ENCODE measurements at places on chromosomes 5 and 9. TPM values are rescaled to one million over a fixed set of nuclear protein-coding genes. Genes with fewer than 3 reads are reported as not detected.

DNA sequence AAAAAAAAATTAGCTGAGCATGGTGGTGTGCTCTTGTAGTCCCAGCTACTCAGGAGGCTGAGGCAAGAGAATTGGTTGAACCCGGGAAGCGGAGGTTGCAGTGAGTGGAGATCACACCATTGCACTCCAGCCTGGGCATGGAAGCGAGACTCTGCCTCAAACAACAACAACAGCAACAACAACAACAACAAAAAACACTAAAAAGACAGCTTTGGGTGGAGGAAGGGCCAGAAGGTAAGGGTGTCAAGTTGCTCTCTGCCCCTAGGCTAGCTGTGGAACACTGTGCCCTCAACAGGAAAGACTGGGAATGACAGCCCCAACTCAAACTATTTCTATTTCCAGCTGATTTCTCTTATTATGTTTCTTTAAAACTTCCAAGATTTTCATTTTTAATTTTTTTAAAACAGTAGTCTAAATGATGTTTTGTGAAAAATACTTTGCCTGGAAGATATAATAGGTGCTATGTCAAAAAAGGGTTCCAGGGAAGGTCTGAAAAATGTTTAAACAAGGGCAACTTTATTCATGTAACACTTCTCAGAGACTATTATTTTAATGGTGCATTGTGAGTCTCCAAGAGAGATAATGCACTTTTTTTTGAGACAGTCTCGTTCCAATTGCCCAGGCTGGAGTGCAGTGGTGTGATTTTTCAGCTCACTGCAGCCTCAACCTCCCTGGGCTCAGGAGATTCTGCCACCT lies 29.9 kb downstream of the CLINT1 start:
- no peak for DNase-seq
- no peak overlapping the region for H3K4me3 ChIP-seq
- no peak overlapping the region for H3K27ac ChIP-seq
- peaks cover 5% of the 10 kb centered on the region for H3K4me1 ChIP-seq
- no peaks in the 10 kb centered on the region for H3K36me3 ChIP-seq
- no peaks in the 10 kb centered on the region for H3K27me3 ChIP-seq

- peak overlapping the region; percentile 60 for H3K27ac ChIP-seq
- no peak overlapping the region for H3K4me3 ChIP-seq
- no peaks in the 10 kb centered on the region for H3K36me3 ChIP-seq
These were observed 288.5 kb upstream of the ANKH start for GRCh38 chr5:15160091-15160490.

GRCh38 chr5:40315126-40315525 lies 364.6 kb upstream of the PTGER4 start:
- H3K27me3 ChIP-seq, result no peaks in the 10 kb centered on the region
- H3K4me1 ChIP-seq, result no peaks in the 10 kb centered on the region
- no peak overlapping the region for H3K27ac ChIP-seq
- no peak overlapping the region for H3K4me3 ChIP-seq
- no peak for DNase-seq
- H3K36me3 ChIP-seq, result no peaks in the 10 kb centered on the region

DNA sequence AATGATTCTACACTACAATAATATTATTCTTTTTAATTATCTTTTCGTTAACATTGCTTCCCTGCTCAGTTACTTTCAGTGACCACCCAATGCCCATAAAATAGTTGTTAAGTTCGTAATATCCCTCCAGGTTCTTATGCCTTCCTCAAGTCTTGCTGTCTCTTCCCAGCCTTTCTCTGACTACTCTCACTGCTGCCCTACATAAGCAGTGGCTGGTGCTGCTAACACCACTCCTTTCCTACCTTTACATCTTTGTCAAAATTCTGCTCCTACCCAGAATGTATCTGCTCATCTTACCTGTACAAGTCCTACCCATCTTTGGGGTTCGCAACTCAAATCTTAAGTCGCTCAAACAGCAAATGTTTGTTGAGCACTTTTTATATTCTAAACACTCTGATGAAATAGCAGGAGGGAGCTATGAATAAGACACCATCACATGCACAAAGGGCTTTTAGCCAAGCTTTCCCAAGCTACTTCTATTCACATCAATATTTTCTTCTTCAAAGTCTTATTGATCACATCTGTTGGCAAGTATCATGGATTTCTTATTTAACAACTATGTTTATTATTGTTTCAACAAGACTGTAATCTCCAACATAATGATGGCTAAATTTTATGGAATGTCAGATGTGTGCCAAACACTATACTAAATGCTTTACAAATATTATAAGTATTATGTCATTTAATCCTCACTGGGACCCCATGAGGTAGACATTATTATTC lies 29.5 kb downstream of the SLC25A46 start:
- no peak overlapping the region for H3K27ac ChIP-seq
- no peak for DNase-seq
- peaks cover 3% of the 10 kb centered on the region for H3K4me1 ChIP-seq
- H3K36me3 ChIP-seq, result peaks cover 7% of the 10 kb centered on the region
- H3K27me3 ChIP-seq, result no peaks in the 10 kb centered on the region
- H3K4me3 ChIP-seq, result no peak overlapping the region

- no peaks in the 10 kb centered on the region for H3K36me3 ChIP-seq
- DNase-seq, result no peak
- H3K4me3 ChIP-seq, result no peak overlapping the region
- H3K4me1 ChIP-seq, result no peaks in the 10 kb centered on the region
- H3K27me3 ChIP-seq, result no peaks in the 10 kb centered on the region
These were observed 165.8 kb upstream of the CDH6 start for GRCh38 chr5:31027721-31028120.

DNA sequence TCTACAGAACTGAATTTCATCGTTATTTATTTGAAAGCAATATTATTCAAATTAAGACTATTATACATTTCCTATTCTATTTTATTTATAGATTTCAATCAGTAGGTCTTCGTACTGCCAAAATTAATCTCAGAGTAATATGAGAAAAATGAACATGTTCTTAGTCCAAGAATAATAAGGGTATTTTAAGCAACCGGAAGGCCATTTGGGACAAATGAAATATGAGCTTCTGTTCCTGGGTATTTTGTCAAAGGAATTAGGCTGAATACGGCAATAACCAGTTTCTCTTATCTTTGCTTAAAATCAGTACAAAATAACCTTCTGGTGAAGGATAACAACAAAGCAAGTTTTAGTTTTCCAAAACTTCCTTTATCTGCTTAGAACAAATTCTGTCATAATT lies 410.3 kb upstream of the PRR16 start:
- no peak for DNase-seq
- peaks cover 8% of the 10 kb centered on the region for H3K4me1 ChIP-seq
- H3K4me3 ChIP-seq, result no peak overlapping the region
- no peaks in the 10 kb centered on the region for H3K27me3 ChIP-seq
- no peaks in the 10 kb centered on the region for H3K36me3 ChIP-seq
- H3K27ac ChIP-seq, result peak overlapping the region; percentile 67

DNA sequence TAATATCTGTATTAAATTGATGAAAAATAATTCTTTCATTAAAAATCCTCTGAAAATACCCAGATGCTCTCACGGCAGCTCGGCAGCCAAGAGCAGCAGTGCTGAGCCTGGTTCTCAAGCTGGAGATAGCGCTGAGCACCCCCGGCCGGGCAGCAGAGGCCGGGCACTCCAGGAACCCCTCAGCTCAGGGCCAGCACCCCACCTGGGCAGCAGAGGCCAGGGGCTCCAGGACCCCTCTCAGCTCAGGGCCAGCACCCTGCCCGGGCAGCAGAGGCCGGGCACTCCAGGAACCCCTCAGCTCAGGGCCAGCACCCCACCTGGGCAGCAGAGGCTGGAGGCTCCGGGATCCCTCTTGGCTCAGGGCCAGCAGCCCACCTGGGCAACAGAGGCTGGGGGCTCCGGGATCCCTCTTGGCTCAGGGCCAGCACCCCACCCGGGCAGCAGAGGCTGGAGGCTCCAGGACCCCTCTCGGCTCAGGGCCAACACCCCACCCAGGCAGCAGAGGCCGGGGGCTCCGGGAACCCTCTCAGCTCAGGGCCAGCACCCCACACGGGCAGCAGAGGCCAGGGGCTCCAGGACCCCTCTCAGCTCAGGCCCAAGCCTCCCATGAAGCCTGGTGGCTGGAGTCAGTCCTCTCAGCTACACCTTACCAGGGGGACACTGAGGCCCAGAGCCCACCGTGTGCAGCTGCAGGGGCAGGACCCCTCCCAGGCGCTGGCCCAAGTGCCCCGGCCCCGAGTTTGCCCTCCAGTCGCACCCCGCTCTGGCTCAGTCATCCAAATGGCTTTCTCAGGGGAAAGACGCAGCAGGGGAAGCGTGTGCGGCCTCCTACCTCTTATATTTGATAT lies 21.7 kb downstream of the CLPTM1L start:
- peaks cover 27% of the 10 kb centered on the region for H3K36me3 ChIP-seq
- H3K4me3 ChIP-seq, result no peak overlapping the region
- no peaks in the 10 kb centered on the region for H3K27me3 ChIP-seq
- H3K4me1 ChIP-seq, result no peaks in the 10 kb centered on the region
- no peak overlapping the region for H3K27ac ChIP-seq

DNA sequence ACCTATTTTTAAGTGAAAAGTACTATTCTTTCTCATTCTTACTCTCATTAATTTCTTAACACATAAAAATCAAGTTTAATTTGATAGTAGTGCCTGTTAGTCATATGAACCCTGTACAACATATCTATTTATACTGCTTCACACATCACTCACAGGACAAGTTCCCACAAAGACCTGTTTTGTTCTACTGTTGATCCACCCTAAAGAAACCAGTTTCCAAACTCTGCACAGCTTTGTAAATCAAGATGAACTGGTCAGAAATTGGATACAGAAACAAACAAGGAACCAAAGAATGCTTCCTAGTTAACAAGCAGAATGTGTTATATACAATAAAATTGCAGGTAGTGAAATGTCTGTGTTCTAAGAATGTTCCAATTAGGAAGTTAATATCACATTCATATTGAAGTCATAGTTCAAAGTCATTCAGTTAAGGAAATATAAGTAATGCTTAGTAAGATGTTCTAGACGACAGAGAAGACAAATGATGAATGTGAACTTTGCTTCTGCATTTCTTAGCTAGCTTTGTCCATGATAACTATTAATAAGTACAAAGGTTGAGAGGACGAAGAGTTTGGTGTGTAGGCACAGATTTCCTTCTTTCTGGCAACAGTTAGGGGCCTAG lies 33.4 kb downstream of the C9orf85 start:
- no peaks in the 10 kb centered on the region for H3K36me3 ChIP-seq
- no peaks in the 10 kb centered on the region for H3K27me3 ChIP-seq
- H3K4me1 ChIP-seq, result peaks cover 4% of the 10 kb centered on the region
- H3K4me3 ChIP-seq, result no peak overlapping the region
- no peak for DNase-seq
- no peak overlapping the region for H3K27ac ChIP-seq

GRCh38 chr5:78720997-78721396 lies 72.4 kb upstream of the LHFPL2 start:
- H3K4me3 ChIP-seq, result no peak overlapping the region
- H3K27me3 ChIP-seq, result no peaks in the 10 kb centered on the region
- no peaks in the 10 kb centered on the region for H3K4me1 ChIP-seq
- no peaks in the 10 kb centered on the region for H3K36me3 ChIP-seq

DNA sequence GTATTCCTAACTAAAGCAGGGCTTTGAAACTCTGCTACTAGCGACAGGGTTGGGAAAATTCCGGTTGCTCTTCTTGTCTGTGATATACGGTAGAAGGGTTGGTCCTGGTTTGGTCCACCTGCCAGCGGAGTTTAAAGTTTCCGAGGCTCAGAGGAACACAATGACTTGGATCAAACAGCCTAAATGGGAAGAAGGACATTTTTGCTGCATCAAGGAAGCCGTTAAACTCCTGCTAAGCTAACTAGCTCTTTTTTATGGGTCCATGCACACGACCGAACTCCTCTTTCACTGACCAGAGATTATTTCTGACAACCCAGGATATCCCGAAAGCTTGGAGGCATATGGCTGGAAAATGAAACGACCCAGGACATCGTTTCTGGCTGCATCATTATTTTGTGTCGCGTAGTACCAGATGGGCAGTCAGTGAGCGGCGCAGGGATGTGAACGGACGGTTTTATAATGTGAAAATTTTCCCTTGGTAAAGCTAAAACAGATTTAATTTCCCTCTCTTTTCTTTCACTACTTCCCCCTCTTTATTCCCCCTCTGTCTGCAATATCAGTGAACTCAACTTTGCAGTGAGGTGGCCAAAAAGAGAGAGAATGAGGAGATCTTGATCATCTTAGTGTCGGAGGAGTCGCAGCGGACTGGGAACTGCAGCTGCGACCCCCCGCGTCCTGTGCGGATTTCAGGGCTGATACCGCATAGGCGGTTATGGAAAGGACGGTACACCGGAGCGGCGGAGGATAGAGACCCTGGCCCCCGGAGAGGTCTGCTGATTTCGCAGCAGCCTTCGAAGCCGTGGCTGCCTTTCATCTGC lies at the start of gene LURAP1L:
TSS of gene LURAP1L (plus strand) at position 160 of the 818 bp plus-strand sequence. CDS start 696 bp downstream, outside the sequence.
- no peaks in the 10 kb centered on the region for H3K4me1 ChIP-seq
- peak within 1 kb of the TSS; percentile 89 for H3K27ac ChIP-seq
- H3K4me3 ChIP-seq, result peak within 1 kb of the TSS; percentile 74
- H3K27me3 ChIP-seq, result no peaks in the 10 kb centered on the region

- H3K27ac ChIP-seq, result no peak overlapping the region
- no peaks in the 10 kb centered on the region for H3K27me3 ChIP-seq
- no peak overlapping the region for H3K4me3 ChIP-seq
- no peaks in the 10 kb centered on the region for H3K36me3 ChIP-seq
- no peaks in the 10 kb centered on the region for H3K4me1 ChIP-seq
These were observed 8.8 kb downstream of the LRRC14B start for GRCh38 chr5:199950-200645.

DNA sequence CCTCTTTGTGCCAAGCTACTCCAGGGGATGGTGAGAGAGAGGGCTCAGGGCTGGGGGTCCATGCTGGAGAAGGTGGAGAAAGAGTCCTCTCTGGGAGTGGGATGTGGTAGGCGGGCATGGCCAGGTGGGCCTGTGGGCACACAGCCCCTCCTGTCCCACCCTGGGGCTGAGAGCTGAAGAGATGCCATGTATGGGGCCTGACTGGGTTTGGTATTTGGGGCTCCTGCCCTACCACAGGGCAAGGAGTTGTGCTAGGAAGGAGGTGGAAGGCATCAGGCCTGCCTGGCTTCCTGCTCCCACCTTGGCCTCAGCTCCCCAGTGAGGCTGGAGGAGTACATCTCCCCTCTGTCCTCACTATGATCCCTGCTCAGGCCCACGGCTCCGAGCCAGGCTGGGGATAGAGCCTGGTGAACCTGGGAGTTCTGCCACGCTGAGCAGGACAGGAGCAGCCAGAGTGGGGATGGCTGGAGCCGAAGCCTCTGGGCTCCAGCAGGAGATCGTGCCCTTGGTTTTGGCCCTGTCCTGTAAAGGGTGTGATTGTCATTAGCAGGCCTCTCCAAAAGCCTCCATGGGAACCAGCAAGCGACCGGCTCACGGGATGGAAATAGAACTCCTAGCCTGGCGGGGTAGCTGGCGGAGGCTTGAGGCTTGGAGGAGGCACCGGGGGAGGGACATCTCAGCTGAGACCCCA lies 75.5 kb downstream of the CACNA1B start:
- H3K27ac ChIP-seq, result no peak overlapping the region
- H3K36me3 ChIP-seq, result no peaks in the 10 kb centered on the region
- no peak overlapping the region for H3K4me3 ChIP-seq
- no peaks in the 10 kb centered on the region for H3K27me3 ChIP-seq

Gene PCDHGC4
- 4.7 TPM for total RNA-seq

Gene NUP214
- 94.2 TPM for total RNA-seq

Gene SLC34A1
- not detected for total RNA-seq

Gene TXNDC8
- total RNA-seq, result not detected

Gene C9
- total RNA-seq, result not detected
